ENCODE measurements at places on chromosomes 3 and 15.
A peak's percentile ranks its signal among the peaks of the same experiment; 100 is the strongest.

GRCh38 chr3:1103525-1103924 is 10.7 kb downstream of the CNTN6 start:
- no peak for DNase-seq

DNA sequence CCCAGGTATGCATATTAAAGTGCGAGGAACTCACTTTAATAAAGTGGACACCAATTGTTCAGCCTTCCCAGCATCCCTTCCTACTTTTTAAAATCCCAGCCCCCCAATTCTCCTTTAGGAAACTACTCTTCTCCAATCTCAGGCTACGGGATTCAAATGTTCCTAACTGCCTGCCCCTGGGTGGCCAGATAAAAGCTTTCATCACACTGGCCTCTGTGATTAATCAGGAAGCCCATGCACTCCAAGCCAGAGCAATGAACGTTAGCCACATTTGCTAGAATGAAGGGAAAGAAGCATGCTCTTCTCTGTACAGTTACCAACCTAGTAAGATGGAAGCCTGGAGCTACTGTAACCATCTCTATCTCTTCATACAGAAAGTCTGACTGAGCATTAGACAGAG is 250.3 kb upstream of the UBE2E2 start:
- DNase-seq: no peak

DNA sequence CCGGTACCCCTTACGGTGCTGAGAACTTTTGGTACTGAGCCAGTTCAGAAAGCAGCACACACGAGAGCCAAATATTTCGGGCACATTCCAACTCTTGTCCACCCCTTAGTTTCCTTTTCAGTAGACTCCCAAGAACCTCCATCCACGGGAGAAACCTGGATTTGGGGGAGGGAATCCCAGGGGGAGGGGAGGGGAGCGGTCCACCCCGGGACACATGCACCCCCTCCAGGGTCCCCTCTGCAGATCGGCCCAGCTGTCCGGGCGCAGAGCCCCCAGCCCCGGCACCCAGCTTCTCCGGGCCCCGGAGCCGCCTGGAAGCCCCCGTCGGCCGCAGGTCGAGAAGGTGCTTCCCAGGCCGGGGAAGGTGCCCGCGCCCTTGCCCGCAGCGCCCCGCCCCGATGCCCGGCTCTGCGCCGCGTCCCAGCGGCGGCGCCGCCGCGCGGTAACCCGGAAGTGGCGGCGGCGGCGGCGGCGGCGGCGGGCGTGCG is 455 bp upstream of the ABHD17C start:
- peak; percentile 40 for DNase-seq

DNA sequence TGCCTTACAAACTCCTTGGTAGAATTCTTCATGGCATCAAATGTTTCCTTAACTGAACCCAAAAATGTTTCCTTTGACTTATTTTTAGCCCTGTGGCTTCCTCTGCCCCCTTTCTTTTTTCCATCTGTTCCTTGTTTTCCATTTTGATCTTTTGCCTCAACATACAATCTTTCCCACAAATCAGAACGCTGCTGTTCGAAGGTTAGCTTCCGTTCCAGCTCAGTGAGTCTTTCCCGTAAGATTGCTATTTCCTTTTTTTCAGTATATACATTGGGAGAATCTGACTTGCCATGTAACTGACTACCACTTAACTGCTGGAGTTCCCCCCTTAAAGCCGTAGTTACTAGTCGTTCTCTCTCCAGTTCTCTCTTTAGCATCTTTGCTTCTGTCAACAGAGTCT is 41.2 kb downstream of the PIGB start:
- no peak for DNase-seq

DNA sequence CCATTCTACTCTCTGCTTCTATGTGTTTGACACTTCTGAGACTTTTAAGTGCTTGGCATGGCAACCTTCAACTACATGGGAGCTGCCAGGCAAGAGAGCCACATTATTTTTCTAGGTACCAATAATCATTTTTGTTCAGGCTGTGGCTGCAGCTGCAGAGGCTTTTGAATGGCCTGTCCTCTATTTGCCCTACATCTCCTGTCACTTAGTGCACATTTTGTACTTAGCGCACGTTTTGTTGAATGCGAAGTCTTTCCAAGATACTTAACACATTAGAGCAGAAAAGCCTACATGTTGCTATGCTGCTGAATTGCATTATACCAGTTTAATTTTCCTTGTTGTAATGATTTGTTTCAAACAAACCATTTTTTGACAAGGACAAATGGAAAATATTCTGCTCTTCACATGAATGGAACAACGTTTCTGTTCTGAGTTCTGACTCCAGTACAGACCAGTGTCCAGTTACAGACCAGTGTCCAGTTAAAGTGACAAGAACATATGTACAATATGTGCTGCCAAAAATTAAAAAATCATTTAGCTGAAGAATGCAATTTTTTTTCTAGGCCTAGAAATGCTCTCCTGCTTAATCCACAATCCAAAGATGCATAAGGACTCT is 113.9 kb downstream of the ABI3BP start:
- no peak for DNase-seq

DNA sequence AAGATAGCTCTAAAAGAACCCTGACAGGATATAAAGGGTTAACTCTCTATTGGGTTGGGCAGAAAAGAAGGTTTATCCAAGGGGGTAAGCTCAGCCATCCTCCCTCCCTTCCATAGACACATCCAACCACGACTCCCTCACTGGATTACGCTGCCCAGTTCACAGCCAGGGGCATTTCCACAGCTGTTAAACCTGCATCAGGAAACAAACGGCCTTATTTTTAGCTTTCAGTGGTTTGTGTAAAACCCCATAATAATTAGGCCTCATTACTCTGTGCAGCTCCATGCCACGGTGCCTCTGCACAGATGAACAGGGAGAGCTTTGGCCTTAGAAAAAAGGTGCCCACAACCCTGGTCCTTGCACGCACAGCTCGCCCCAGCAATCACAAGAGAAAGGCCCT is 110.6 kb downstream of the GABRB3 start:
- DNase-seq: no peak

DNA sequence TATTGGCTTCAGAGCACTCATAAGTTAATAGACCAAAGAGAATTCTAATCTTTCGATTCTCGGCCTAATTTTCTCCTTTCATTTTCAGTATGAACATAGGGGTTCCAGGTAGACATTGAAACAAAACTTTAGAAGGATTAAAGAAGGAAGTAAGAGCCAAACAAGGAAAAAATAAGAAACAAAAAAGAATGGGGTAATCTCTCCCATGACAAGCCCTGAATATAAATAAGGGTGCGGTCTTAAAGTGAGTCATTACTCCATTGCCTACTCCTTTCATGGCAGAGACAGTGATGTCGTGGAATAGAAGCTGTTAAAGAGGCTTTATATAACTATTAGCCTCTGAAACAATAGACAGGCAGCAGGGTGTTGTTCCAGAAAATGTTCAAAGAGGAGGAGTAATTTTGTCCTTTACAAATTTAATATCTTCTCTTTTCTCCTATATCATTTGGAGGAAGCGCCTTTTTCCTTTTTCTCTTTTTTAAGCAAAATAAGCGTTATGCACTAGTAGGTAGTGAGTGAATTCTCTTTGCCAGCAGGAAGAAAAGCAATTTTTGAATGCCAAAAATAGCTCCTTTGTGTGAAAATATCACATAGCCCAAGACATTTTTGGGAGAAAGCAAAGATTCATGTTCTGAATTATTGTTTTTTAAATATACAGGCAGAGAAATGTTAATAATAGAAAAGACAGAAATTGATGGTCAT is 607.9 kb upstream of the KCNMB2 start:
- no peak for DNase-seq

- DNase-seq: no peak
Measured at GRCh38 chr3:63689285-63689684, 36.8 kb downstream of the SNTN start.

DNA sequence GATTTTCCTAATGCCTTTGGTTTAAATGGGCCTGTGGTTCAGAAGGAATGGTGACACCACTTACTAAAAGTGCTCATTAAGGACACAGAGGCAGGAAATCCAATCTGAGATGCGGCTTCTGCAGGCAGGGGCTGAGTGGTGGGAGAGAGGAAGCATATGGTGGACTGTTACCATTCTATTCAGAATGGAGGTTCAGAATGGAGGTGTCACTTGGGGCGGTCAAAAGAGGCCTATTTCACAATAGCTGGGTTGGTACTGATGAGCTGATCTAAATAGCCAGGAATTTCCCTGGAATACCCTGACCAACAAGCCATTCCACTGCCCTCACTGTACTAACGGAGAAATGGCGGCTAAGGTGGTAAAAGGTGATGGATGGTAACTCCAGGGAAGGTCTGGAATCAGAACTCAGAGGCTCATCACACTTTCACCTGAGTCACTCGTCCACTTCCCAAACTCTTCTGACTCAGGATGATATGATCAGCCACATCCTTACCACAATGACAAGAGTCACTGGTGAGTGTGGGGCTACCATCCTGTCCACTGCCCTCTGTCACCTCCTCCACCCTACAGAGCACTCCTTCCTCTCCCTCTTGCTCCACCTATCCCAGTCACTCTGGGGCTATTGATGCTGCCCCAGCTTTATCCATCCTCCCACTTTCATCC is 15.7 kb downstream of the RFT1 start:
- DNase-seq: no peak

DNA sequence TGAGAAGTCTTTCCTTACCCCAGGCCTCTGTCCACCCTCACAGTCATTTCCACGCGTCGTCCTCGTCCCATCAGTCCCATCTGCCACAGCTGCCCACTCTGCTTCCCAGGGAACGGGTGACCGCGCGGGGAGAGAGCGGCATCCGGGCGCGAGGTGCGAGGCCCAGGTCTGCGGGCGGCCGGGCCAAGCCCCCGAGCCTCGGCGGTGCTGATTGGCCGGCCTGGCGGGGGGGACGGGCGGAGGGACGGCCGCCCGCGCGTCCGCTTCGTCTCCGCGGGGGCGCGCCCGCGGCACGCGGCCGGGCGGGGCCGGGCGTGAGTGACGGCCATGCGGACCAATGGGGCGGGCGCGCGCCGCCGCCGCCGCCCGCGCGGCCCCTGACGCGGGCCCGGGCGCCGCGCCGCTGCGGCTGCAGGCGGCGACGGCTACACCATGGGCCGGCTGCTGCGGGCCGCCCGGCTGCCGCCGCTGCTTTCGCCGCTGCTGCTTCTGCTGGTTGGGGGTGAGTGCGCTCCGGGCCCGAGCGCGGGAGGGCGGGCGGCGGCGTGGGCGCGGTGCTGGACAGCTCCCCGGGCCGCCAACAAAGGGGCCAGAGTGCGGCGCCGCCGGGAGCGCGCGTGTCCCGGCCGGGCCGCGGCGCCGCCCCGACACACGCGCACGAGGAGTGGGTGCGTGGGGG is at the start of gene PODXL2:
PODXL2 (plus strand) TSS at position 398 of the 679 bp plus-strand sequence; CDS start at position 433, 35 bp downstream.
- peak; percentile 52 for DNase-seq

DNA sequence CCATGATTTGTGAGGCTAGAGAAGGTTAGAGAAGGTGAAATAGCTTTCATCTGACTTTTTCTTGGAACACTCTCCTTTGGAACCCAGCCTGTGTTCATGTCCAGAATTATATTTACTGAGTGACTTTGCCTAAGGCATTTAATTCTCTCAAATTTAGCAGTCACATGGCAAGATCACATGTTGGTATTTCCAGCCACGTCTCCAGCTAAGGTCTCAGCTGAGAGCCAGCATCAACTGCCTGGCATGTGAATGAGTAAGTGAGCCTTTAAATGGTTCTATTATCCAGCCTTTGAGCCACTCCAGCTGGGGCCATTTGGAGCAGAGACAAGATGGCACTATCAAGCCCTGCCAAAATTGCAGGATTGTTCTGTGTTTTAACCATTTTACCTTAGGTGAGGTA is 130.2 kb upstream of the SGO1 start:
- DNase-seq: no peak

DNA sequence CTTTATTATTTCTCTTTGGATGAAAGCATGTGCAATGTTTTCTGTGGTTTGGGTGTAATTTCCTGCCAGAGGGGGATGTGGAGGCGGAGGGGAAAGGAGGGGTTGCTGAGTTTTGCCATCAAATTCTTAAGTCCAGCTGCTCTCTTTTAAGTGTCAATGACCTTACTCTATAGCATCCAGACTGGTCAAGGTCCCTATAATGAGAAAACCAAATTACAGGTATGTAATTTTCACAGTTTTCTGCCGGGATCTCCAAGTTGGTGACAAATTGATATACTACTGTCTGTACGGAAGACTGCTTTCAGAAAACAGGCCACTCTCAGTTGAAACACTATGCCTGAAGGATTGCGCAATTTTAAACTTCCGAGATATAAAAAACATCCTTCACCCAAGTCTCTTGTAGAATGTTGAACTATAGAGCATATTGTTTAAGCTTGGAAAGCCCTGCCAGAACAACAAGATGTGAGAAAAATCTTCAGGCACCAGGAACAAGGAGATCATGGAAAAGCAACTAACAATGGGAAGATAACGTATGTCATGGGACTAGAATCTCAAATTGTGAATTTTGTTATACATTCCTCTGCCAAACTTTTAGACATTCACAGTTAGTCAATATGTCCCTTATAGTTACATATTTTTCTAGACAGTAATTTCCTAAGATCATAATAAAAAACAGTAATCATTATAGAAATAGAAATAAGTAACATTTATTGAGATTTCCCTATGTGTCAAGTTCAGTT is 300.7 kb upstream of the SATB1 start:
- DNase-seq: no peak

- peak; percentile 32 for DNase-seq
Measured at GRCh38 chr15:73924171-73924921, 1.9 kb upstream of the LOXL1 start.

DNA sequence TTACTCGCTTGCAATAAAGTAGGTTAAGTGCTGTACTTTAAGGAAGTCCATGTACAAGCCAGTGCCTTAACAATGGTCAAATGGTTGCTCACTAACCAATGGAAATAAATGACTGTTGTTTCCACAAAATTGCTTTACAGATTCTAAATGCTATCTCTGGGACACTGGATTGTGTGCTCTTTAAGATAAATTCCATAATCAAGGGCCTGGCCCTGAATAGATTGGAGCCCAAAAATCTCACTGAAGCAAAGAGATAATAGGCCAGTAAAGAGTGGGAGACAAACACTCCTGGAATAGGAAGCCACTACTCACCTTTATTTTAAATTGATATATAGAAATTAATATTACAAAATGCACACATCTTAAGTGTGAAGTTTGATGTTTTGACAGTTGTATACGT is 62.4 kb upstream of the GOLGA6B start:
- no peak for DNase-seq

- DNase-seq: no peak
Measured at GRCh38 chr15:56758770-56759449, 25.6 kb upstream of the ZNF280D start.

DNA sequence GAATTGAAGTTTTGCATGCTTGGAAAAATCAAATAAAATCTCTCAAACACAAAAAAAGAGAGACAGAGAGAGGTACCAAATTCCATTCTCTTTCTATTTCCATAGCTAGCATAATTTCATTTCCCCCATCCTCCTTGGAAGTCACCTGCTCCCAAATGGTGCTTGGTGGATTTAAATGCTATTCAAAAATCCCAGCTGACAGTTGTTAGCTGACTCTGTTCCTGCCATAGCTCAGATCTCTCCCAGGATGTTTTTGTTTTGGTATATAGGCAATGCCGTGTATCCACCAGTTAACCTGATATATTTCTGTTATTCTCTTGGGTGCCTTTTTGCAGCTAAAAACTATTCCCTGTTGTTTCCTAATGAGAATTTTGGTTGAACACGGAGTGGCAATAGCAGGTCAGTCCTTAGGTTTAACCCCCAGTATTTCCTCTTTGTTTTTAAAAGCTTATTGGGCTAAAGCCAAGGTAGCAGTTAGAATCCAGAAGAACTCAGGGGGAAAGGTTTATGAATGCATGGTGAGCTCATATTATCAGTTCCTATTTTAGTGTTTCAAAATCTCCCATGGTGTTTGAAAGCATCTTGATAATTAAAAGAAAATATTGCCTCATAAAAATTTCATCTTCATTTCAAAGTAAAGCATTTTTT is 240.0 kb upstream of the GBE1 start:
- DNase-seq: no peak

All from activated T-cell treated with anti-CD3 and anti-CD28 coated beads, Interleukin-2, amount 50 U/mL, for 1 hour (primary cell).